AML-193 (cell line): ENCODE measurements at places on chromosomes 1 and 21.
A peak's percentile ranks its signal among the peaks of the same experiment; 100 is the strongest.

DNA sequence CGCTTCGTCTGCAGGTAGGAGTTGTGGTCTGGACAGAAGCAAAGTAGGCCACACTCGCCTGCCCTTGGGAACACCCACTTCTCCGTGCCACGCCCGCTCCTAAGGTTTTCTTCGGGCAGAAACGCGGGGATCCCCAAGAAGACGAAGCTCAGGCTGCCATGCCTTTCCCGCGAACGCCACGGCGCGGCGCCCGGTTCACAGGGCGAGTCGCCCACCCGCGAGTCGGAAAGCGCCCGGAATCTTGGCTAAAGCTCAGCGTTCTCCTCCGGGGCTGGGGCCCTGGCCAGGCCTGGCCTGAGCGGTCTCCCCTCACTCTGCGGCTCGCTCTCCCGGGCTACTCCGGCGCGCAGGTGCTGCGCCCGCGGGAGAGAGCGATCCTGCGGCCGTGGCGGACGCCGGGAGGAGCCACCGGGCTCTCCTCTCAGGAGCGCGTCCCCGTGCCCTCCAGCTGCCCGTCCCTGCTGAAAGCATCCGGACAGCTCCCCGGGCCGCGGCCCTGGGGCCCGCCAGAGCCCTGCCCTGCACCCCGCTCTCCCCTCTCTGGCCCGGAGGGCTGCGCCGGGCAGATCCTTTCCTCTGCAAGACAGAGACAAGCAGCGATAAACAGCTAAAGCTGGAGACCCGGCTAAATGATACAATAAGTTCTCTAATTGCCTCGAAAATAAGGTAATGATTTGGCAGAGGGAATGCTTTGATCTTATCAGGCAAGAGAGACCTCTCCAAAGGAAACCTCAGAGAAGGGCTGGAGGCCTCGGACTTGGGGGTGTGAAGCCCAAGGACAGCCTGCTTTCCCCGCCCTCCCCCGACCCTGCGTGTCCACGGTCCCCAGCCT lies 6.7 kb upstream of the WNT2B start:
- no peak for DNase-seq

- no peak for DNase-seq
These were observed 80.8 kb upstream of the GCLM start for GRCh38 chr1:93990010-93990409.

GRCh38 chr21:45515241-45516061 lies 26.8 kb downstream of the SLC19A1 start:
- DNase-seq = no peak

GRCh38 chr1:37243368-37244082 lies 209.2 kb upstream of the GRIK3 start:
- no peak for DNase-seq

GRCh38 chr1:184163674-184164465 lies 112.3 kb downstream of the TSEN15 start:
- DNase-seq = no peak

DNA sequence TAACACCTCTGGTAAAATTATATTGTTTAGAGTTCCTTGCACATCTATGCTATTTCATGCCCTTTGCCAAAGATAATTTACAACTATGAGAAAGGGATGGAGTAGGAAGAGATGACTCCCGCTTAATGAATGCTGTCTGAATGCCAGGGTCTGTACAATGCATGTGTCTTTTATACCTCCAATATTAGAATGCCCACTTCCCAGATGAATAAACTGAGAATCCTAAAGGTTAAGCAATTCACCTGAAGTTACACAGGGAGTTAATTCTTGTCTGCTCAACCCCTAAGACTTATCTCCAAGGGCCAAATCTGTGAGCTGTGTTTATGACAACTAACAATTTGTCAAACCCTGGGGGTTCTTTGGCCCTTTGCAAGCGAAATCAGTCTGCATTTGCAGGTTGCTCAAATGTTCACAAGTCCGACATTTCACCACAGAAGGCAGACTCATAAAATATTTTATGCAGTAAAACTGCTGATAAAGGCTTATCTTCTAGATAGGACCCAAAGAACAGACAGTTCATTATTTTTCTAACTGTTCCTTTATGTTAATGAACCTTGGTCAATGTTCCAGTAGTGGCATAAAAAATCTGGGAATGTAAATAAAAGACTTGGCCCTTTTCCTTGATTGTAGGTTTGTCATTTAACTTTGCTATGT lies 50.2 kb upstream of the ATP1A1 start:
- no peak for DNase-seq

GRCh38 chr1:243411472-243411871 lies 155.6 kb downstream of the SDCCAG8 start:
- DNase-seq = no peak

GRCh38 chr1:185532856-185533255 lies 201.3 kb upstream of the HMCN1 start:
- no peak for DNase-seq

DNA sequence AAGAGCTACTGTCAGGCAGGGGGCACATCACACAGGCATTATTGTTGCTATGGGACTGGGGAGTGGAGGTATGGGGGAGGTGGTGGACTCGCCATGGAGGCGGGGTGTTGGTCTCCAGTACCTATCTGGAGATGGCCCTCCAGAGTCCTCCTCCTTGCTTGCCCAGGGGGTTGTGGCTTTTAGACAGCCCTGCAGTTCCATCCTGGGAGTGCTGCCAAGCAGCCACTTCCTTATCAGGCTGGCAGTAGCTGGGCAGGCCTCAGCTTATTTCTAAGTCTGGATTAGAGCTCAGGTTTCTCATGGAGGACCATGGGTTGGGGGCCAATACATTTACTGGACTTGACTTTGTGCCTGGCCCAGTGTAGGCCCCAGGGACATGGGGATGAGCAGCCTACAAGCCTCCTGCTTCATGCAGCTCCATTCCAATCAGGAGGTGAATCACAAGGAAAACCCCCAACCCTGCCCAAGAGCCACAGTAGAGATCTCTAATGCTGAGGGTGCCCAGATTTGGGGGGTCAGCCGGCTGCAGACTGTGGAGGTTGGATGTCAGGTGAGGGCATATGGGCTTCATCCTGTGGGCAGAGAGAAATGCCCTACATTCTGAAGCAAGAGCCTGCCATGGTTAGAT lies 210.7 kb upstream of the EDN2 start:
- peak; percentile 69 for DNase-seq

- DNase-seq = no peak
These were observed 20.3 kb downstream of the C2CD2 start for GRCh38 chr21:41933313-41934079.

DNA sequence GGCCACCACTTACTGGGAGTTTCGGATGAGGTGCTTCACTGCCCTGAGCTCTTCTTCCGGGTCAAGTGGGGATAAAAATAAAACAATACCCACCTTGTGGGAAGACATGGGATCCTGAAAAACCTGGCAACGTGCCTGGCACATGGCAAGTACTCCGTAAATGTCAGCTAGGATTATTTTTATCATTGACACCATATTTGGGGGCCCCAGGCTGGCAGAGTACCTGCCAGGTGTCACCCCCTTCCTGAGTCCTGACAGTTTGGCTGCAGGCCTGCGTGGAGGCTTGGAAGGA lies 9.2 kb upstream of the EPHA2 start:
- no peak for DNase-seq

DNA sequence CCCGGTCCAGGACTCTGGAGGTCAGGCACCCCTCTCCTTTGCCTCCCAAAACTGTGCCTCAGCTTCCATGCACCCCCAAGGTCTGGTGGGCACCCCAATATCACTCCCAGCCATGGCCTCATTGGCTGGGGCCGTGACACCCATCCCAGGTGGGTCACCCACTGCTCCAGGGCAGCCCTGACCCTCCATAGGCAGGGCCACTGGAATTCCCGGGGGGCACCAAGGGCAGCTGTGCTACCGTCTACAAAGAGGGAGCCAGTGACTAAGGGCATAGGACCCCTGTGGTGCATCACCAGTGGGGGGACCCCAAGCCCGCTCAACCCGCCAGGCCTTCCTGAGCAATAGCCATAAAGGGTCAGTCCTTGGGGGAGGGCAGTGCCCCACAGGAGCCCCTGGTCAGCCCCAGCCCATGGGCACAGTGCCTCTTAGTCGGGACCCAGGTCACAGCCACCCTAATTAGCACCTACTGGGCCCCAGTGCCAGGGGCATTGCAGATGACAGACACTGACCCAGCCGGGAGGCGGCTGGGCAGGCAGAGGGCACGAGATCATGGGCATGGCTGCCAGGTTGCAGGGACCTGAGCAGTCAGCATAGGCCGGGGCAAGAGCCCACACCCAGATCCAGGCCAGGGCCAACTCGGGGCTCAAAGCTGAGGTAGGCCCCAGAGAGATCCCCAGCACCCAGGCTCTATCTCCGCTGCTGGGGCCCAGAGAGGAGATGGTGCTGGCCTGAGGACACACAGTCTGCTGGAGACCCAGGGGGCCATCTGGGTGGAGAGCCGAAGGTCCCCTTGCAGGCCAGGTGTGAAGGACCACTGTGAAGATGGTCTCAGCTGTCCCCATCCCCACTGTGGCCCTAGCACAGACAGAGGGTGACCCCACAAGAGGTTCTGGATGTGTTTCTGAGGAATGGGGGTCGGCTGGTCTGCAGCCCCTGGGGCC lies 19.0 kb upstream of the ARF1 start:
- DNase-seq = no peak

DNA sequence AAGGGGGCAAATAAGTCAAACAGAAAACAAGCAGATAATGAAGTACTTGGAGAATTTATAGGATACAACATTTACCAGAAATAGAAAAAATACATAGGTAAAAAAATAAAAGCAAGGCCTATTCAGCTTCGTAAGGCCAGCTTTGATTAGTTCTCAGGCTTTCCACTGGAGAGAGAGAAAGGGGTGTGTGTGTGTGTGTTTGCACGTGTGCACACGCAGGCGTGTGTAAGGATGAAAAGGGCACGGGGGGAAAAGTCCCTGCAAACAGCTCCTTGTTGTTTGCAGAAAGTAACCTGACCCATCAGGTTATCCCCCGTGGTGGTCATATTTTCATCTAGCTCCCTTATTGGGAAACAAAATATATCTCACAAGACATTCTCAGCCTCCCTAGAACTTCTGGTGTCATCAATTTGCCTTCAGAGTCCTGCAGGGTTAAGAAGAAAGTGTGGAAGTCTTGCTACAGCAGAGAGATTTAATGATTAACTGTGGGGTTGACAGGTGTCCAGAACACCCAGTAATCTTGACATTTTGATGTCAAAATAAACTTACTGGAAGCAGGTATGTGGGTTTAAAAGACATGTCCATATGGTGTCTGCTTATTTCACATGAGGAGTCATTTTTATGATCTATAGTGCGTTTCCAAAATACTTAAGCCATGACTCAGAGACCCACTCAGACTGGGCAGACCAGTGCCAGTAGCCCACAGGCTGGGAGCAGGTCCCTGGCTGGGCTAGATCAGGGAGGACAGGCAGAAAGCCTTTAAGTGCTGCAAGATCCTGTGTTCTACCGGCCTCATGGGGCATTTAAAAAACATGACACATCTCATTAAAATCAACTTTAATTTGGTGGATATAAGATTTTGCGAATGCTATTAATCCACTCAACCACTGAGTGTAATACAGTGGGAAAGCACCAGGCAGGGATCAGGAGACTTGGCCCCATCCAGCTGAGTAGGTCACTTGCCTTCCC lies 487.6 kb upstream of the CAMK1G start:
- no peak for DNase-seq

GRCh38 chr1:57470036-57470435 lies 46.2 kb upstream of the DAB1 start:
- no peak for DNase-seq

DNA sequence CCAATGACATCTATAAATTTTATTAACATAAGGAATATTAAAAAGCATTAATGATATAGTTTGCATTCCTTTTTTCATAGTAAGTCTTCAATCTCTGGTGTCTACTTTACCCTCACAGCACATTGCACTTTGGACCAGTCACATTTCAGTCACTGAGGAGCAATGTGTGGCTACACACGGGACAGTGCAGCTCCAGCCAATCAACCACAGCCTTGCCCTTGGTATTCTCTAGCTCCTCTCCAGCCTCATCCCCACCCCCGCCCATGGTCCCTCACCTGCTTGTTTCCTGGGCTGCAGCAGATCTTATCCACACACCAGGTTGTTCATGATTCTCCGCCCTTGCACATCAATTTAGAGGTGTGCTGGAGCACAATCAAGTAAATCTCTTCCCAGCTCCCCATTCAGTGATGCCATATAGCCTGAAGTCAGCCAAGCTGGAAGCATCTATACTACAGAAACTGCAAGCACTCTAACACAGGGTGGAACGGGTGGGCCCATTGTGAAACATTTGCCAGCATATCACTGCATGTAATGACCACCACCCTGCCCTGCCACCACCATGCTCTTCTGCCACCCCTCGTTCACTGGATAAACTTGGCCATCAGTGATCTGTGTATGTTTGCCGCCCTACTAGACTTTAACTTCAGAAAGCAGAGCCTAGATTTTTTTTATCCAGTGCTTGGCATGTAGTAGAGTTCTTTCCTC lies 93.0 kb upstream of the SLC44A3 start:
- DNase-seq = no peak

DNA sequence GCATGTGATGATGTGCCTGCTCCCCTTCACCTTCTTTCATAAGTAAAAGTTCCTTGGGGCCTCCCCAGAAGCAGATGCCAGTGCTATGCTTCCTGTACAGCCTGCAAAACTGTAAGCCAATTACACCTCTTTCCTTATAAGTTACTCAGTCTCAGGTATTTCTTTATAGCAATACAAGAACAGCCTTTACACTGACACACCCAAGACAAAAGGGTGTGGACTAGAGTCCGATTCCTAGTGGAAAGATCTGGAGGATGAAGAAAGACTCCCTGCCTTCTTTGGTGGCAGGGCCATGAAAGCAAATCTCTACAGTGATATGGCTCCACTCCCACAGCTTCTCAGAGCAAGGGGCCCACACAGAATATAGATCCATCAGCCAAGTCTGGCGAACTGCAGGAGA lies 209.7 kb upstream of the ST6GALNAC5 start:
- no peak for DNase-seq

GRCh38 chr1:32891241-32891570 lies 4.9 kb downstream of the HPCA start:
- no peak for DNase-seq

- DNase-seq = no peak
These were observed 4.1 kb upstream of the TPRG1L start for GRCh38 chr1:3620708-3621107.

DNA sequence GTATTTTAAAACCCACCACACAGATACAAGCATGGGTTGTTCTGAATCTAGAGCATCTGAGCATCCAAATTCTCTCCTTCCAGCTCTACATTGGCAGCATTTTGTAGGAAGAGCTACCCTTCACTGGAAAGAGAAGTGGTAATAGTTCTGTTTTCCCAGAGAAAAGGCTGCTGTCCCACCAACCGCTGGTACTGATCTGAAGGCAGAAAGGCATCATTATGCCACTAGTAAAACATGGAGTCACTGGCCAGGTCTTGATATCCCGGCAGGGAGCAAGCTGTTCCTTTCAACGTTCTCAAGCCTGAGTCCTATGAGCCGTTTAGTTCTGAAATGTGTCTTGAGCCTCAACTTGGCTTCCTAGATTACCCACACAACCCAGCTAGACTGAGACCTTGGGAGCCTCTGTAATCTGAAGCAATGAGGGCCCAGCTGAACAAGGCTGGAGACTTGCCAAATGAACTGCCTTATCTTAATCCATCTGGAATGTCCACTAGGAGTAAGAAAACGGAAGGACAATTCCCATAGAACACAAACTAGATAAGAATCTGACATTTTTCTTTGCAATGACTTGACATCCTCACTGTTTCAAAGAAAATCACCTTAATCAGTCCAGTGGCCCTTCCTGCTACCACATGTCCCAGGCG lies 116.8 kb downstream of the KCNH1 start:
- DNase-seq = no peak

GRCh38 chr1:208565756-208566440 lies 321.7 kb upstream of the PLXNA2 start:
- no peak for DNase-seq

GRCh38 chr21:33230545-33231324 lies 997 bp downstream of the IFNAR2 start:
- DNase-seq = no peak

GRCh38 chr1:241533326-241534115 lies 1.3 kb downstream of the KMO start:
- DNase-seq = peak; percentile 59
